ENCODE measurements at places on chromosomes 1 and 21.

DNA sequence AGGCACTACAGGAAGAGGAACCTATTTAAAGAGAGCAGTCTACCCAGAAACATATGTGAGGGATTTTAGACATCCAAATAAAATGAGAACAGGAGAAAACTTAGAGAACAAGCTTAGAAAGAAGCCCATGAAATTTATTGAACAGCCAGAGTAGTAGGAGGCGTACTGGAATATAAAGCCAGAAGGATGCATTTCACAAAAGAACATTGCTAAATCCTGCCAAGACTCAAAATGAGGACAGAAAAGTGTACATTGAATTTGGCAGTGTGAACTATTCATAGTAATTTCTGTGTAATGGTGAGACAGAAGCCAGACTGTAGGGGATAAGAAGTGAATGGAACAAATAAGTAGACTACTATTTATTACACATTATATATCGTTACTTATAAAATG lies 22.5 kb downstream of the CEPT1 start:
- DNase-seq = no peak

DNA sequence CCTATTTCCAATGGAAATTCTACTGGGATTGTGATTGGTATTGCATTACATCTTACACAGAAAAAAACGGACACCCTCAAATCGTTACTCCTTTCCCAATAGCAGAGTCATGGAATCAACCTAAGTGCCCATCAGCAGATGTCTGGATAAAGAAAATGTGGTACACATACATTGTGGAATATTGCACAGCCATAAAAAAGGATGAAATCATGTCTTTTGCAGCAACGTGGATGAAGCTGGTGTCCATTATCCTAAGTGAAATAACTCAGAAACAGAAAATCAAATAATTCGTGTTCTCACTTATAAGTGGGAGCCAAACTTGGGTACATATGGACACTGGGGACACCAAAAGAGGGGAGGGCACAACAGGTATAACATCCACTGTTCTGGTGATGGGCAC lies 14.3 kb downstream of the HMGN1 start:
- DNase-seq = no peak

DNA sequence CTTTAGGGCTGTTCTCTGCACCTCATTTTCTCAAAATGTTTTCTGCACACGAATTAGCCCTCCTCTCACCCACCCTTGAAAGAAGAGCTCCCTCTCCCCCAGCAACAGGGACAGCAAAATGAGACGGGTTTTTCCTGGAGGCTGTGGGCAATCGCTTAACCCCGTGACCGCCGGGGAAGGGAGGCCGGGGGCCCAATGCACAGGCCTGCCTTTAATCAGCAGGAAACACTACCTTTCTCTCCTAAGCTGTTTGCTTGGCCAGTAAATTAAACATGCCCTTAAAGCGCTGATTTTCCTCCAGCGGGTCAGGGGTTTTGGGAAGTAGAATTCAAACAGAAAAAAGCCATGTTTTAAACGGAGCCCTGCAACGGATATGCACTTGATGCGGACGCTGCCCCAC lies 114.4 kb downstream of the PRDM16 start:
- DNase-seq = no peak

GRCh38 chr1:174676856-174677255 lies 229.1 kb downstream of the GPR52 start:
- no peak for DNase-seq

DNA sequence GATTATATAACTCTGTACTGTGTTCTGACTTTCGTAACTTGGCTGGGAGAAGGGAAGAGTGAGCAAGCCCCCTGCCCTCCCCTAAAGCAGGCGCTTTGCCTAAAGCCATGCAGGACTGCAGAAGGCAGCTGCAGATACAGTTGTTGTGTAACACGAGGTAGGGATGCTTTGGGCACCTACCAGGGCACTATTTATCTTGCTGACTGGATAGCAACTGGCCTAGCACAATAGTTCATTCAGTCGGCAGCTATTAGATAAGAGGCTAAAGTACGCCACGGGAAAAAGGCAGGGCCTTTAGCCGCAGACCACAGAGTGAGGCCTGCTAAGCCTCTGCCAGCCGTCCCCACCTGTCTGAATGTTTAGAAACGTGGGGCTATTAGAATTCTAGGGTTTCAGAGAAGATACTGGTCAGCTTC lies 80.9 kb downstream of the TTC3 start:
- no peak for DNase-seq

- DNase-seq = no peak
These were observed 88.0 kb downstream of the SIK1 start for GRCh38 chr21:43338951-43339350.

- no peak for DNase-seq
These were observed 25.1 kb downstream of the COL6A2 start for GRCh38 chr21:46122758-46123683.

- DNase-seq = peak; percentile 41
These were observed 150.1 kb downstream of the PLA2G4A start for GRCh38 chr1:186978596-186979556.

- peak; percentile 88 for DNase-seq
These were observed 40.4 kb upstream of the ZSWIM5 start for GRCh38 chr1:45246760-45247159.

DNA sequence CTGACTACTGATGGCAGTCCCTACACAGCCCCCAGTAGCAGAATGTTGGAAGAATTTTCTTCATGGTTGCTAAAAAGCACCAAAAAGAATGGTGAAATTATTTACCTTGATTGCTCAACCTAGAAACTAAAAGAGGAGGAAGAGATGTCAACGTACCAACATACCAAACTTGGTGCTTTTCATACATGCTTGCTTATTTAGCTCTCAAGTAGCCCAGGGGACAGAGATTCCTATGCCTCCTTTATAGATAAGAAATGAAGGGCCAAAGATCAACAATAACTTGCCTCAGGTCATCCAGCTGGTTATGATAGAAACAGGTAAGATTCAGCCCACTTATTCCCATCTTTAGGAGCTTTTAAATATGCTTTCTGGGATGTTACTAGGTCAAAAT lies 170.6 kb downstream of the PIGK start:
- DNase-seq = no peak

DNA sequence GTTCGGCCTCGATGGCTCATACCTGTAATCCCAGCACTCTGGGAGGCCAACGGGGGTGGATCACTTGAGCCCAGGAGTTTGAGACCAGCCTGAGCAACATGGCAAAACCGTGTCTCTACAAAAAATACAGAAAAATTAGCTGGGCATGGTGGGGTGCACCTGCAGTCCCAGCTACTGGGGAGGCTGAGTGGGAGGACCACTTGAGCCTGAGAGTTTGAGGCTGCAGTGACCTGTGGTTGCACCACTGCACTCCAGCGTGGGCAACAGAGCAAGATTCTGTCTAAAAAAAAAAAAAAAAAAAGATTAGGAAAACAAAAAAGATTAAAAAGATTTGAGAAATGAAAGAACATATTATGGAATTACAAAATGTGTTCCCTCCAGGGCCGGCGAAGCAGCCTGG lies 18.4 kb upstream of the IFNAR2 start:
- no peak for DNase-seq

GRCh38 chr1:93143136-93143535 lies 37.1 kb downstream of the TMED5 start:
- DNase-seq = no peak

- peak; percentile 35 for DNase-seq
These were observed 26.8 kb upstream of the NCAM2 start for GRCh38 chr21:20971296-20971921.

GRCh38 chr21:37368541-37369279 lies 2.1 kb downstream of the DYRK1A start:
- DNase-seq = no peak

GRCh38 chr21:45468051-45468970 lies 63.3 kb downstream of the COL18A1 start:
- DNase-seq = no peak

DNA sequence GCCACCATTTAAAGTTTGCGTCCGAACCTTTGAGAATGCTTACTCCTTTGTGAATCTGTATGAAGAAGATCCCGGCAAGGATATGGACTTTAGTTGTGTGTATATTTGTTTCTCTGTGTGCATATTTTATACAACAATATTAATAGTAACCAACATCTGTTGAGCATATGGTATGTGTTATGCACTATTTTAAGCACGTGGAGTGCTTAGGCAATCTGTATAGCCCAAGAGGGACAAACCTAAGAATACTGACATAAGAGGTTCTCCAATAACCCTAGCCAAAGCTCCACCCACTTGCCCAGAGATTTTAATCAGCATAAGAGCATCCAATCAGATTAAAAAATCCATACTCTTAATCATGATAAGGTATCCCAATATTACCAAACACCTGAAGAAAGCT lies 92.7 kb downstream of the MAB21L3 start:
- no peak for DNase-seq

GRCh38 chr1:231157311-231157710 lies 4.5 kb upstream of the TRIM67 start:
- no peak for DNase-seq

- no peak for DNase-seq
These were observed 104.0 kb downstream of the GDAP2 start for GRCh38 chr1:117825414-117825813.

DNA sequence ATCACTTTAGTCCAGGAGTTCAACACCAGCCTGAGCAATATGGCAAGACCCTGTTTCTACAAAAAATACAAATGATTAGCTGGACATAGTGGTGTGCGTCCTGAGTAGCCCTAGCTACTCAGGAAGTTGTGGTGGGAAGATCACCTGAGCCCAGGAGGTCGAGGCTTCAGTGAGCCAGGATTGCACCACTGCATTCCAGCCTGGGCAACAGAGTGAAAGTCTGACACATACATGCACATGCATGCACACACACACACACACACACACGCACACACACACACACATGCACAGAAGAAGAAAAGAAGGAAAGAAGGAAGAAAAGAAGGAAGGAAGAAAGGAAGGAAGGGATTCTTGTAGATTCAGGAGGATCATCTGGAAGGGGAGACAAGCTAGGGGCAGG lies 104.4 kb upstream of the USP25 start:
- DNase-seq = no peak

DNA sequence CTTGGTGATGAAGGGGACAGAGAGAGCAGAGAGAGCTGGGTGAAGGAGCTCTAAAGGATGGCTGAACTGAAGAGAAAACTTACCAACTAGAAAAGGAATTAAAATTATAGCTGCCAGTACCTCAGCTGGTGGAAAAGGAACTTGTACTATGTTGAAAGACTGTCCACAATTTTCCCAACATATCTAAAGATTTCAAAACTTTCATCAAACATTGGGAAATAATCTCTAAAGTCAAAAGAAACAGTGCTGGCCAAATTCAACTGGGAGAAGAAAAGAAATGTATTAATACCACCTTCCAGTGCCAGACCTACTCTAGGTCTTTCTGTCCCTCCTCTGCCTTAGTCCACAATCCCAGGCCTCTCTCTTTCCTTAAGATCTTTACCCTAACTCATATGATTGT lies 6.1 kb downstream of the SMG5 start:
- no peak for DNase-seq

GRCh38 chr1:53079251-53079650 lies 17.2 kb downstream of the PODN start:
- no peak for DNase-seq

DNA sequence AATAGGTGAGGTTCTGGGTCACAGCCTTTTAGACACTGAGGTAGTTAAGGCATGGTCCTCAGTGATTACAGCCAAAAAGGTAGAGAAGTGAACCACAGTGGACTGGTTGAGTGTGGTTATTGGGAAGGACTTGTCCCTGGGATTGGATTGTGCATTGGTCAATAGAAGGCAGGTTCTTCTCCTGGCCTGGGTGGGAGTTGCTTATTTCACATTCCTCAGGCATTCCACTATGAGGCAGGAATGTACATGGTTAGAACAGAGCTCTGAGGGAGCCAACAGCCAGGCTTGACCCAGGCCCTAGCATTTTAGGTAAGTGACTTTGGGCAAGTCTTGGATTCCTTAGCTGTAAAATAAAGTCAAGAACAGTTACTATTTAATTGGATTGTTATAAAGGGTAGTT lies 97.9 kb upstream of the MARK1 start:
- no peak for DNase-seq

- no peak for DNase-seq
These were observed 240.9 kb upstream of the ADGRL2 start for GRCh38 chr1:81559662-81560350.

GRCh38 chr1:178278916-178279686 lies 185.2 kb downstream of the RASAL2 start:
- no peak for DNase-seq

GRCh38 chr1:109790735-109791494 lies 27.2 kb upstream of the EPS8L3 start:
- DNase-seq = peak; percentile 56
